ENCODE measurements at places on chromosomes 5 and 9.

GRCh38 chr5:30894811-30895210, 298.7 kb upstream of the CDH6 start:
- DNase-seq: peak; percentile 32

GRCh38 chr5:176543428-176544182, 5.5 kb upstream of the CDHR2 start:
- DNase-seq: no peak

DNA sequence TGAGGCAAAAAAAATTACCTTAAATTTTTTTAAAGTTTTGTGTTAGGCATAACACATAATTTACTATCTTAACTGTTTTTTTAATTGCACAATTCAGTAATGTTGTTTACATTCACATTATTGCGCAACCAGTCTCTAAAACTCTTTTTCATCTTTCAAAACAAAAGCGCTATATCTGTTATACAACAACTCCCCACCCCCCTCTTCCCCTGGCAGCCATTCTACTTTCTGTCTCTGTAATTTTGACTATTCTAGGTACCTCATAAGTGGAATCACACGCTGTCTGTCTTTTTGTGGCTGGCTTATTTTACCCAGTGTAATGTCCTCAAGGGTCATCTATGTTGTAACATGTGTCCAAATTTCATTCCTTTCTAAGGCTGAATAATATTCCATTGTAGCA, 241.5 kb upstream of the DMRT1 start:
- DNase-seq: no peak

GRCh38 chr9:88684046-88684445, 149.1 kb downstream of the NXNL2 start:
- DNase-seq: peak; percentile 43

GRCh38 chr9:77903666-77904285, 127.8 kb downstream of the GNAQ start:
- DNase-seq: no peak

- peak; percentile 7 for DNase-seq
Observed at GRCh38 chr5:141742866-141743851, 61.1 kb upstream of the ARAP3 start.
